ENCODE measurements at places on chromosomes 3 and 15.

DNA sequence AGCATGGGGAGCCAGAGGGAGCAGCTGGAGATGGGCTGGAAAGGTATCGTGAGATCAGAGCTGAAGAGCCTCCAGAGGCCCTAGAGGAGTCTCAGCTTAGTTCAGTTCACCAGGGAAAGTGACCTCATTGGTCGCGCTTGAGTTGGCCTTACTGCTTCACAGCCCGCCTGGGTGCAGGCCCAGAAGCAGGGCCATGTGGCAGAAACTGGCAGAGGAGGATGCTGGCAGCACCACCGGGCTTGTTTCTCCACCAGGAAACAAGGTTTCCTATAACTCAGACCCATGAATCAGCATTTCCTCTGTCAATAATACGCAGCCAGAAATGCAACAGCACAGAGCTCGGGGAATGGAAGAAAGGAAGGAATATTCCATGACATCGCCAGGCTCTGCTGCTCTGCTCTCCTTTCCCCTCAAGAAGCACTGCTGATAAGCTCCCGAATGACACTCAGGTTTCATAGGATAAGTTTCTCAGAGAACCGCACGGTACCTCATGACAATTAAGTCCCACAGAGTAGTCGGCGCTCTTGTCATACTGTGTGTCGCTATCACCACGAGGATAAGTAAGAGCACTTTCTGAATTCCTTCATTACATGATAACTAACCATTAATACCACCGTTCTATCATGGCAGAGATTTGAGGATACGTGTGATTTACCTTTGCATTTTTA is 147.1 kb upstream of the LPP start:
- DNase-seq = no peak

DNA sequence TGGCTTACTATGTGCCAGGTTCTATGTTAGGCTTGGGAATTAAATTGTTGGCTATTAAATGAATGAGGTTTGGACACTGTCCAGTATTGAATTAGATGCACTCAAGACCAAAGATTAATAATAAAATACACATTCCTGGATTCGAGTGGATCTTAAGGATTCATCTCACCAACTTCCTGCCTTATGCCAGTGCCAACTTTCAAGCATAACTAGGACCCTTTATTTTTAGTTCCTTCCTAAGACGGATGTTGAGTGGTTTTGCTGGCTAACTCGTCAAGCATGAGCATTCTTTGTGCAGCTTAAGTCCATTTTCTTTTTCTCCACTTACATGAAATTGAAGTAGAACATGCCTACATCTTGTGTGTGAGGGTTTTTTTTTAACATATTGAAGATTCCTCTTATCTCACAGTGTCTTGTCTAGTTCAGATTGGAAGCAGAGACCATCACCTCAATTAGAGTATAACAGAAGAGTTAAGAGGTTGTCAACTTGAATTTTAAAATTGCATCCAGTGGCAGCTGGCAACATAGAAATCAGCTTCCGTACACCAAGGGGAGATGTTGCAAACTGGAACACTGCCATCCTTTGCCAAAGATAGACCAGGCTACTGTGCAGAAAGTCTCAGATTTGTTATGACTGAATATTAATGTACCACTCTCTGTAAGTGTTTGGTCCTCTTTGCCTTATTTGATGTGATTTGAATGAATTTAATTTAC is 106.3 kb upstream of the BFSP2 start:
- DNase-seq = no peak

GRCh38 chr3:108201258-108201657 is 21.0 kb downstream of the IFT57 start:
- no peak for DNase-seq

GRCh38 chr3:168260859-168261258 is 165.1 kb upstream of the GOLIM4 start:
- DNase-seq = no peak

Data from stimulated activated CD8-positive, alpha-beta memory T cell treated with anti-CD3 and anti-CD28 coated beads, Interleukin-15, amount 100 ng/mL, for 48 hours (primary cell).